Stimulated activated naive CD4-positive, alpha-beta T cell treated with Interleukin-2 at 50 U/mL for 16 hours (primary cell): ENCODE measurements at places on chromosomes 11 and 22.
A peak's percentile ranks its signal among the peaks of the same experiment; 100 is the strongest.

GRCh38 chr11:62400281-62400680 is 18.6 kb upstream of the SCGB1A1 start:
- DNase-seq, result no peak

DNA sequence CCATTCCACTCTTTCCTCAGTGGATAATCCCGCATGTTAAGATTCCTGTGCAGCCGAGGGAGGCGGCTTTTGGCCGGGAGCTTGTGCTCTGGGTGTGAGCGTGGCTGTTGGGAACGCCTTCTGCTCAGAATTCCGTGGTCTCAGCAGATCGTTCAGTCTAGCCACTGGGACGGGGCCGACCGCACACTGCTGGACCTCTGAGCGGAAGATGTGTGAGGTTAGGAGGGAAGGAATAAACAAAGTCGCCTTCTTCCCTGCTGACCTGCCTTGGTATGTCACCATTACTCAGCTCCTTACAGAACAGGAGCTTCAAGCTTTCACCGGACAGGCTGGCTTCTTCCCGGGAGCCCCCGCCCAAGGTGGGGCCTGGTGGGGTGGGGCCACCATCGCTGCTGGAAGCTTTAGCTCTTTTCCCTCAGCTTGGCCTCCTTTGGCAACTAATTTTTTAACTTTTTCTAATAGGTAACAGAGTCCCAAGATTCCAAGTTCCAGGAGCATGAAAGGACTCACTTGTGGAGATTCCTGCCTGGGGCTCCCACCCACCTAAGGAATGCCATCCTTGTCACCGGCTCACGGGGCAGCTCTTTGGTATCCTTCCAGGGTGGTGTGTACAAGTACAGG is 22.5 kb upstream of the SEPTIN5 start:
- no peak for DNase-seq

DNA sequence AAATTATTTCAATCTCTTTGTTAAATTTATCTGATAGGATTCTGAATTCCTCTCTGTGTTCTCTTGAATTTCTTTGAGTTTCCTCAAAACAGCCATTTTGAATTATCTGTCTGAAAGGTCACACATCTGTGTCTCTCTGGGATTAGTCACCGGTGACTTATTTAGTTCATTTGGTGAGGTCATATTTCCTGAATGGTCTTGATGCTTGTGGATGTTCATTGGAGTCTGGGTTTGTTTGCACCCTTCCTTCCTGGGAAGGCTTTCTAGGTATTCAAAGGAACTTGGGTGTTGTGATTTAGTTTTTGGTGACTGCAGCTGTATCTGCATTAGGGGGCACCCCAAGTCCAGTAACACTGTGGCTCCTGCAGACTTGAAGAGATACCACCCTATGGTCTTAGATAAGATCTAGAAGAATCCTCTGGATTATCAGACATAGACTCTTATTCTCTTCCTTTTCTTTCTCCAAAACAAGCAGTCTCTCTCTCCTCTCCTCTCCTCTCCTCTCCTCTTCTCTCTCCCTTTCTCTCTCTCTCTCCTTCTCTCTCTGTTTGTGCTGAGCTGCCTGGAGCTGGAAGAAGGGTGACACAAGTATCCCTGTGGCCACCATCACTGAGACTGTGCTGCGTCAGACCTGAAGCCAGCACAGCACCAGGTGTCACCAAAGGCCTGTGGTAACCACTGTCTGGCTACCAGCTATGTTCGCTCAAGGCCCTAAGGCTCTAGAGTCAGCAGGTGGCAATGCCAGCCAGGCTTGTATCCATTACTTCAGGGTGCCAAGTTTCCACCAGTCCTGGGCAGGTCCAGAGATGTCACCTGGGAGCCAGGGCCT is 3.3 kb upstream of the HEPN1 start:
- no peak for DNase-seq

DNA sequence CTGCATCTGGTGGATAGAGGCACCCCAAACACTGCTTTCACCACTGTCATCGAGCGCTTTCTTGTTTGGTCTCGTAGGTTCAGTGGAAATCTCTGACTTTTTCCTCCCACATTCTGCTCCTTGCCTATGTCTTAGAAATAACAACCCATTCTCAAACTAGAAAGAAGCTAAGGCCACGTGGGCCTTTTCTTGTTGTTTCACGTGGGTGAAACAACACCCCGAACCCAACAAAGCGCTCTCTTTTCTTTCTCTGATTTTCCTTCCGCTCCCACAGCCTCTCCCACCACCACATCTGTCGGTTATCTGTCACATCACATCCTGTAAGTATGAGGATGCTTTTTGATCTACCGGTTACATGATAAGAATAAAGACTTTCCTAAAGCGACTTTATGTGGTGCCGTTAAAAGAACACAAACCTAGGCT is 77.1 kb downstream of the LINC01488 start:
- peak; percentile 32 for DNase-seq

DNA sequence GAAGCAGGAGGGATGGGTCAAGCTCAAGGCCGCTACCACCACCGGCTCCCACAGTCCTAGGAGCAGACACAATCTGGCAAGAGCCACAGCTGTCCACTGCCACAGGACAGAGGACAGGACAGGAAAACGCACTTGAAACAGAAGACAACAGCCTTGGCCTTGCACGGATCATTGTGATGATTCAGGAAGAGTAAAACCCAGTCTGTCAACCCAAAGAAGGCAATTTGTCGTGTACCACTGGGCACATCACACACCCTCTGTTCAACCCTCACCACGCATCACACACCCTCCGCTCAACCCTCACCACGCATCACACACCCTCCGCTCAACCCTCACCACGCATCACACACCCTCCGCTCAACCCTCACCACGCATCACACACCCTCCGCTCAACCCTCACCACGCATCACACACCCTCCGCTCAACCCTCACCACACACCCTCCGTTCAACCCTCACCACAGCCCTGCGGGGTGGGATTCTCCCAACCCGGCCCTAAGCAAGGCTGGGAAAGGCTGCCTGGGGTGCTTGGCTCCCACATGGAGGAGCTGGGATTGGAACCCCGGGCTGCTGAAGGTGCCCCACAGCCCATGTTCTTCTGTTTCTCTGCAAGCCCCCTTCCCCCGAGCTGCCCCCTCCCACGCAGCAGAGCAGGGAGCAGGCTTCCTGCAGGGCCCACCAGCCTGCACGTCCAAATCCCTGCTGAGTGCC is 11.3 kb upstream of the CDC42BPG start:
- DNase-seq, result no peak
